ENCODE measurements at places on chromosomes 2 and 18.

GRCh38 chr2:189772212-189772611, 9.6 kb upstream of the OSGEPL1 start:
- H3K36me3 ChIP-seq = peaks cover 4% of the 10 kb centered on the region
- H3K27ac ChIP-seq = no peak overlapping the region
- no peak overlapping the region for H3K4me3 ChIP-seq

DNA sequence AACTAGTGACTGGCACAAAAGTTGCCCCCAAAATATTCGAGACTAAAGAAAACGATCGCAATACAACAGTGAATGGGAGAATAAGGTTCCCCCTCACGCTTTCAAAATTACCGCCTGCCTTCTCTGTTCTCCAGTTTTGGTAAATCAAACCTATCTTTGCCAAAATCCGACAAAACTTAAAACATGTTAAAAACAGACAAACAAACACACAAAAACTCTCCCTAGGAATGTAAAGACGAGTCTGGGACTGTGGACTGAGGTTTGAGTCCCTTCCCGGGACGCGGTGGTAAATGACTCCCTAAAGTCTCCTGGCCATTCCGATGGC, 435 bp upstream of the IMPACT start:
- peaks cover 4% of the 10 kb centered on the region for H3K4me1 ChIP-seq
- H3K27ac ChIP-seq = peak overlapping the region; percentile 92
- peak overlapping the region; percentile 89 for H3K4me3 ChIP-seq
- DNase-seq = no peak
- H3K36me3 ChIP-seq = no peaks in the 10 kb centered on the region

GRCh38 chr18:79515331-79515730, 119.6 kb downstream of the NFATC1 start:
- H3K4me1 ChIP-seq = no peaks in the 10 kb centered on the region
- H3K4me3 ChIP-seq = no peak overlapping the region
- DNase-seq = peak; percentile 44

DNA sequence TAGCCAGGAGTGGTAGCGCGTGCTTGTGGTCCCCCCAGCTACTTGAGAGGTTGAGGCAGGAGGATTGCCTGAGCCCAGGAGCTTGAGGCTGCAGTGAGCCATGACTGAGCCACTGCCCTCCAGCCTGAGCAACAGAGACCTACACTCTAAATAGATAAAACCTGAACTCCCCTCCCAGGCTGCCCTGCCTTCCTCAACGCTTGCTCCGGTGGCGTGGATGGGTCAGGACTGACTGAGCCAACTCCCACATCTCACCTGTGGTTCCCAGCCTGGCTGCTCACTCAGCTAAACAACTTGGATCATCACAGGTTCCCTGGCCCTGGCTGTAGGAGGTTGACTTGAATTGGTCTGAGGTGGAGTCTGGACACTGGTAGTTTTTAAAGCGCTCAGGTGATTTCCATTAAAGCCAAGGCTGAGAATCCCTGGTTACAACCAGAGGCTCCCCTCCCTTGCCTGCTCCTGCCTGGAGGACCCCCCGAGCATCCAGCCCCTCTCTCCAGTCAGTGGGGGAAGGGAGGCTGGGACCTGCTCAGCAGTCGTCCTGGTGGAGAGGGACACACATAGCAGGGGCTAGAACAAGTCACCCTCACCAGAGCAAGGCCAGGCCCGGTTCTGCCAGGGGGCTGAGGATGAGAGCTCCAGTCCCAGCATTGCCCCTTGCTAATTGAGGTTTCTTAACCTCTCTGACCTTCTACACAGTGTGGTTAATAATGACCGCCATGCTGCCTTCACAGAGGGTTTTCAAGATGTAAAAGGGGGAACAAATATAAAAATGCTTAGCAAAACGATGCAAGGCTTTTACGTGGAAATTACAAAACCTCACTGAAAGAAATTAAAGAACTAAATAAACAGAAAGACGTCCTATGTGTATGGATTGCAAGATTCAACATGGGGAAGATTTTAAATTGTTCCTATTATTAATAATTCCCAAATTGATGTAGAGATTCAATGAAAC, 46.9 kb upstream of the TAF1B start:
- H3K27me3 ChIP-seq = no peaks in the 10 kb centered on the region
- no peaks in the 10 kb centered on the region for H3K36me3 ChIP-seq

- no peaks in the 10 kb centered on the region for H3K36me3 ChIP-seq
- no peak for DNase-seq
- H3K27ac ChIP-seq = no peak overlapping the region
Observed at GRCh38 chr2:47611771-47612170, 171.2 kb upstream of the MSH6 start.

GRCh38 chr18:42484648-42485047, 529.6 kb downstream of the PIK3C3 start:
- no peaks in the 10 kb centered on the region for H3K4me1 ChIP-seq
- H3K27me3 ChIP-seq = no peaks in the 10 kb centered on the region
- no peak overlapping the region for H3K4me3 ChIP-seq
- no peak overlapping the region for H3K27ac ChIP-seq

DNA sequence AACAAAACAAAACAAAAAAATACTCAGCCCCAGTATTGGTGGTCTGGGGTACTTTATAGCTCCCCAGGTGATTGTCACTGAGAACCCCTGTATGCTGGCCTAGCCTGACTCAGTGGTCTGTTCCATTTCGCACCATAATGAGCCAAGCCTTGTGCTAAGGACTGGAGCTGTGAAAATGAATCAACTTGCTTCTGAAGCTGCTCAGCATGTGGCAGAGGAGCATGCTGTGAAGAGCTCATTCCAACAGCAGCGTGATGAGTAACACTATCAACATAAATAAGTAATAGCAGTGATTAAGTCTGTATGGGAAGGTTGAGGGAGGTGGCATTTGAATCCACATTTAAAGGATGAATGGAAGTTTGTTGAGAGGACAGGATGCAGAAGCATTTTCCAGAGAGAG, 67.2 kb upstream of the ATL2 start:
- H3K27ac ChIP-seq = no peak overlapping the region
- no peak for DNase-seq
- H3K27me3 ChIP-seq = no peaks in the 10 kb centered on the region

- H3K4me3 ChIP-seq = no peak overlapping the region
- no peaks in the 10 kb centered on the region for H3K27me3 ChIP-seq
- no peaks in the 10 kb centered on the region for H3K36me3 ChIP-seq
- no peak for DNase-seq
- H3K27ac ChIP-seq = no peak overlapping the region
Observed at GRCh38 chr2:3503046-3503445, 16.3 kb downstream of the ADI1 start.

GRCh38 chr2:147430408-147430807, 414.4 kb upstream of the ACVR2A start:
- H3K27ac ChIP-seq = no peak overlapping the region
- no peaks in the 10 kb centered on the region for H3K4me1 ChIP-seq
- no peaks in the 10 kb centered on the region for H3K27me3 ChIP-seq
- no peaks in the 10 kb centered on the region for H3K36me3 ChIP-seq
- H3K4me3 ChIP-seq = no peak overlapping the region

GRCh38 chr2:677959-678550, 849 bp upstream of the TMEM18 start:
- H3K27ac ChIP-seq = peak overlapping the region; percentile 98
- H3K27me3 ChIP-seq = no peaks in the 10 kb centered on the region
- H3K36me3 ChIP-seq = no peaks in the 10 kb centered on the region
- DNase-seq = no peak
- H3K4me3 ChIP-seq = peak overlapping the region; percentile 63

- H3K4me3 ChIP-seq = no peak overlapping the region
- no peaks in the 10 kb centered on the region for H3K36me3 ChIP-seq
- no peaks in the 10 kb centered on the region for H3K27me3 ChIP-seq
- H3K27ac ChIP-seq = peak overlapping the region; percentile 86
- H3K4me1 ChIP-seq = peaks cover 25% of the 10 kb centered on the region
Observed at GRCh38 chr2:159090514-159091201, 122.2 kb downstream of the TANC1 start.

DNA sequence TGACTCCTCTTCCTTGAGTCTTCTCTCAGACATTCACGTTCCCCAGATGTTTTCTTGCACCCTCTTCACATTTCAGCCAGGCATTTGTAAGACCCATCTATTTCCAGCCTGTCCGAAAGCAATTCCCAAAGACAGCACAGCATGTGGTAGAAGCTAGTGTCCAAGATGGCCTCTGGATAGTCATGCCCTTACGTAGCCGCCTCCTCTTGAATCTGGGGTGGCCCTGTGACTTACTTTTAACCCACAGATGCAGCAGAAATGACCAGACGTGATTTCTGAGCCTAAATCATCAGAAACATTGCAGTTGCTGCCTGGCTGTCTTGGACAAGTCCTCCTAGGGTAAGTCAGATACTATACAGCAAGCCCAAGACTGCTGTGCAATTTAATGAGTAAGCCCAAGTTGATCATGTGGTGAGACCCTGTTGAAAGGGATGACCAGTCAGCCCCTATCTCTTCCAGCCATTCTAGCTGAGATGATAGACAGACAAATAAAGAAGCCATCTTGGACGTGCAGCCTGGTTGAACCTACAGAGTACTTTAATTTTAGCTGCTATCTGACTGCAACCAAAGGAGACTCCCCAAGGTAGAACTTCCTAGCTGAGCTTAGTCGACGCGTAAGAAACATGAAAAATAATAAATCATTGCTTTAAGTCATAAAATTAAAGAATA, 12.3 kb downstream of the ARL5A start:
- H3K27ac ChIP-seq = no peak overlapping the region
- DNase-seq = no peak
- H3K4me3 ChIP-seq = no peak overlapping the region
- no peaks in the 10 kb centered on the region for H3K4me1 ChIP-seq
- H3K27me3 ChIP-seq = no peaks in the 10 kb centered on the region

- H3K4me1 ChIP-seq = no peaks in the 10 kb centered on the region
- no peak overlapping the region for H3K4me3 ChIP-seq
Observed at GRCh38 chr2:50538147-50538546, 493.8 kb downstream of the NRXN1 start.

GRCh38 chr2:53777134-53777533, 9.5 kb downstream of the CHAC2 start:
- H3K27ac ChIP-seq = no peak overlapping the region
- no peaks in the 10 kb centered on the region for H3K36me3 ChIP-seq
- H3K27me3 ChIP-seq = no peaks in the 10 kb centered on the region
- no peak overlapping the region for H3K4me3 ChIP-seq

GRCh38 chr2:149733936-149734685, 146.5 kb upstream of the MMADHC start:
- no peaks in the 10 kb centered on the region for H3K27me3 ChIP-seq
- H3K27ac ChIP-seq = no peak overlapping the region
- no peak overlapping the region for H3K4me3 ChIP-seq
- DNase-seq = no peak

GRCh38 chr2:28435241-28435640, 42.6 kb downstream of the FOSL2 start:
- H3K27me3 ChIP-seq = no peaks in the 10 kb centered on the region
- DNase-seq = no peak
- peak overlapping the region; percentile 93 for H3K27ac ChIP-seq
- no peak overlapping the region for H3K4me3 ChIP-seq
- H3K36me3 ChIP-seq = no peaks in the 10 kb centered on the region
- H3K4me1 ChIP-seq = peaks cover 9% of the 10 kb centered on the region
